ENCODE measurements at places on chromosomes 3 and 15.
A peak's percentile ranks its signal among the peaks of the same experiment; 100 is the strongest.

DNA sequence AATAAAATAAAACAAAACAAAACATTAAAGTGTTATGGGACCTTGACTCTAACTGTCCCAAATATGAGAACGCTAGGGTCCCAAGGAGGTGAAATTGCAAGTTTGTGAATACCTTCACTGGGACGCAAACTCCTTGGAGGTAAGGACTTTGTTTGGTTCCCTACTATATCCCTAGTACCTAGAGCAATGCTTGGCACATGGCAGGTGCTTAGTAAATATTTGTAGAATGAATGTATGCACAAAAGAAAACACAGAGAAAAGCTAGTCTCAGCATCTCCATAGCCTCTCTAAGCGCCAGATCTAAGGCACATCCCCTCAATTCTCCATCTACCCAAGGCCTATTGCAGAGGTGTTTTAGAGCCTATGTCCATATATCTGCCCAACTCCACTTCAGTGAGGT lies 30.5 kb downstream of the GPR176 start:
- DNase-seq: no peak

GRCh38 chr15:29268706-29269484 lies 727 bp downstream of the NSMCE3 start:
- DNase-seq: peak; percentile 49

GRCh38 chr15:73886717-73887345 lies 13.5 kb downstream of the TBC1D21 start:
- DNase-seq: no peak

- DNase-seq: no peak
Observed at GRCh38 chr3:176967522-176967921, 229.8 kb downstream of the TBL1XR1 start.

DNA sequence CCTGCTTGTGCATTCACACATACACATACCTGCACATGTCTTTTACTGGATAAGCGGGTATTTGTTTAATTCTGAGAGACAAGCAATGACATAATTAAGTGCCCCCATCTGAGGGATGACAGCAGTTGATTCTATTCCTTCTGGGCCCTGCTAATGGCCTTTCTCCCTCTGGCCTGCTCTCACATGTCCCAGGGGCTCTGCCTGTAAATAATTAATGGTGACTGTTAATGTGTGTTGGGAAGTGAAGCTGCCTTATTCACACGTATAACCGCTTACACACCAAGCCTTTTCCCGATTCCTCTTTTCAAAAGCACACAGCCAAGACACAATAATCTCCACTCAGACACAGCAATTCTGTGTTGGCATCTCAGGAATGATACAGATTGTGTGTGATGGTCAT lies 47.8 kb downstream of the LRRK1 start:
- DNase-seq: no peak
